Heart right ventricle (tissue), 16 donors: ENCODE measurements at places on chromosomes 6 and 20. TPM values are rescaled to one million over a fixed set of nuclear protein-coding genes. Genes with fewer than 3 reads are reported as not detected.

KCNK15 gene
- polyA plus RNA-seq = 0.54 TPM

MRAP2 gene
- 0.15 TPM for polyA plus RNA-seq

ERVFRD-1 gene
- polyA plus RNA-seq = 0.07 TPM

EPB41L2 gene
- polyA plus RNA-seq = 54.8 TPM

ADGRF4 gene
- polyA plus RNA-seq = not detected

TFAP2C gene
- 0.07 TPM for polyA plus RNA-seq

OR2J3 gene
- not detected for polyA plus RNA-seq

COL21A1 gene
- 46.7 TPM for polyA plus RNA-seq

APOM gene
- polyA plus RNA-seq = 7.4 TPM

MYL9 gene
- polyA plus RNA-seq = 755 TPM

BTNL2 gene
- polyA plus RNA-seq = not detected

TIAM2 gene
- polyA plus RNA-seq = 4.3 TPM

SNRNP48 gene
- polyA plus RNA-seq = 16.2 TPM

GRCh38 chr6:54856129-54856528 is 9.6 kb downstream of the FAM83B start:
- no peak for DNase-seq

- no peak for DNase-seq
These were observed 861 bp upstream of the NHSL1 start for GRCh38 chr6:138500045-138500665.

GRCh38 chr6:53290537-53291510 is 57.9 kb downstream of the ELOVL5 start:
- DNase-seq = no peak

GRCh38 chr6:56374841-56375369 is 127.5 kb upstream of the COL21A1 start:
- peak; percentile 59 for DNase-seq

DNA sequence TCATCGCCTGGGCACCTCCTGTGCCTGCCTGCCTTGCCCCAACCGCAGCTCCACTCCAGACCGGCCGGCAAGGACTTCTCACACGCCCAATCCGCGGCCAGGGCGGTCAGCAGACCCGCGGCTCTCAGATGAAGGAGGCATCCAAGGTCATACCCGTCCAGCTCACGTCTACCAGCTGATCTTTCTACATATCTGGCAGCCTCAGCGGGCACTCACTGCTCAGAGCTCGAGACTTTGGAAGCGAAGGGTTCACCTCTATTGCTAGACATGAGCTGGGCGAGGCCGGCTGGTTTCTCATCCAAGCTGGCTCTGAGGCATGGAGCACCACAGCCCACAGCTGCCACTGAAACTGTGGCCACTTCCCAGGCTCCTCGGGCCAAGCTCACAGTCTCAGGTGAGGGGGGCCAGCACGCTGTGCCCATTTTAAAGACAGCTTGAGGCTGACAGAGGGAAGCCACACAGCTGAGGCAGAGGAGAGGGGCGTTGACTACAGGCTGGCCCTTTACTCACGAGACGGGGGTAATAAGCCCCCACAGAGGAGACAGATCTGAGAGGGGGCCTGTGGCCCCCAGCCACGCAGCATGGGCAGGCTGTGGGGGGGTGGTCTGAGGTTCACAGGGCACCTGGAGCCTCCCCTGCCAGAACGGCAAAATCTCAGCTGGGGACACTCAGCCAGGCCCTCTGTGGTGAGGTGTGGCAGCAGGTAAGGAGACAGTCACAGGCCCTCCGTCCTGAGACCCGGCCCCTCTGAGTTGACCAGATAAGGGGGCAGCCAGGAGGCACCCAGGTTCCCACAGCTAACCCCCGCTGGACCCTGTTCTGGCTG is 2.0 kb downstream of the LAMA5 start:
- peak; percentile 71 for DNase-seq

DNA sequence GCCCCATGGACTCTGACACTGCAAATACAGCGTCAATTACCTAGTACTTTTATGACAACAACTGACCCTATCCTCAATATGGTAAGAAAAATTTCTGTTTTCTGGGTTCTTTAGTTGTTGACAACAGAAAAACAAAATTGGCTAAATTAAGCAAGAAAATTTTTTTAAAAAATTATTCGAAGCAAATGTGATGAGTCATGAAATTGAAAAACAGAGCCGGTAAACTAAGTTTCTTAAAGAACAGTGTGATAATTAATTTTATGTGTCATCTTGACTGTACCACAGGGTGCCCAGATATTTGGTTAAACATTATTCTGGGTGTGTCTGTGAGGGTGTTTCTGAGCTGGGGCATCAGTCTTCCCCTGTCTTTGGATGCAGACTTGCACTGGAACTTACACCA is 107.6 kb upstream of the OPRM1 start:
- no peak for DNase-seq

DNA sequence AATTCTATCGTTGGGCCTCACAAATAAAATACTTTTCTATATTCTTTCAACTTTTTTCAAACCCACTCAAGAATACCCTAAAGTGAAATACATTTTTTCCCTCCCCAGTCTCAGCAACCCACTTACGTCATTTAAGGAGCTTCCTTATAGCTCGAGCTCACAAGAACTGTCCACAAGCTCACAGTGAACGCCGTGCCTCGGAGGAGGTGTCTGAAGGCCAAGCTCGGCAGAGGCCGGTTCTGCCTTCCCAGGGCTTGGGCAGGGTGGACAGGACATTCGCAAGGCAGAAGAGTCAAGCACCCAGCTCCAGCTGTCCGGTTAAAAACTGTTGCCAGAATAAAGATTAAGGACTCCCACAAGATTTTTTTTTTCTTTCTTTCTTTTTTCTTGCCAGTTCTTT is 802.3 kb downstream of the QKI start:
- peak; percentile 21 for DNase-seq

GRCh38 chr6:5846889-5847288 is 159.8 kb downstream of the NRN1 start:
- DNase-seq = no peak

GRCh38 chr20:58892932-58893224 is 40.4 kb downstream of the GNAS start:
- DNase-seq = no peak

- no peak for DNase-seq
These were observed 64.9 kb upstream of the AFDN start for GRCh38 chr6:167761794-167762258.

DNA sequence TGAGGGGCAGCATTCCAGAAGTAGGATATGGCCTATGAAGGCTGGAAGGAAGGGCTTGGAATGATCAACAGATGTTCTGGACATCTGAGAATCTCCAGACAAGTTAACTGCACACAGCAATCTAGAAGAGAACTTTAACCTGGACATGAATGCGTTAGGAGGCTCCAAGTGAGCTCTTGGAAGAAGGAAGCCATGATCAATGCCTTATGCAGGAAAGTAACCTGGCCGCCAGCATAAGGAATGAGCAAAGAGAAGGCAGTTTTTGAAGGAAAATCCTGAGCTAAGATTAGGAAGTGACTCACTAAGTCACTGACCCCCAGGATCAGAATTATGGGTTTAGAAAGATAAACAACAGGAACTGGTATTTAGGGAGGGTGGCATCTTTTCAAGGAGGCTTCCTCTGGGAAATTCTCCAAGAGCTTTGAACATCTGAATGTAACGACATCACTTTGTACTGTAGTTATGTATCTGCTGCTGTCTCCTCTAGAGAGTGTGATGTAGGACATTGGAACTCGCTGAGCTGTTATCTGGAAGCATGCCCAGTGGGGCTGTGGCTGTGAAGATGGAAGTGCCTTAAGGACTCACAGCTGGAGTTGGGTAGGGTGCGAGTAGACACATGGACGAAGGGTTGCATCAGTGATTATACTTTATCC is 236.8 kb downstream of the PACRG start:
- DNase-seq = peak; percentile 51

DNA sequence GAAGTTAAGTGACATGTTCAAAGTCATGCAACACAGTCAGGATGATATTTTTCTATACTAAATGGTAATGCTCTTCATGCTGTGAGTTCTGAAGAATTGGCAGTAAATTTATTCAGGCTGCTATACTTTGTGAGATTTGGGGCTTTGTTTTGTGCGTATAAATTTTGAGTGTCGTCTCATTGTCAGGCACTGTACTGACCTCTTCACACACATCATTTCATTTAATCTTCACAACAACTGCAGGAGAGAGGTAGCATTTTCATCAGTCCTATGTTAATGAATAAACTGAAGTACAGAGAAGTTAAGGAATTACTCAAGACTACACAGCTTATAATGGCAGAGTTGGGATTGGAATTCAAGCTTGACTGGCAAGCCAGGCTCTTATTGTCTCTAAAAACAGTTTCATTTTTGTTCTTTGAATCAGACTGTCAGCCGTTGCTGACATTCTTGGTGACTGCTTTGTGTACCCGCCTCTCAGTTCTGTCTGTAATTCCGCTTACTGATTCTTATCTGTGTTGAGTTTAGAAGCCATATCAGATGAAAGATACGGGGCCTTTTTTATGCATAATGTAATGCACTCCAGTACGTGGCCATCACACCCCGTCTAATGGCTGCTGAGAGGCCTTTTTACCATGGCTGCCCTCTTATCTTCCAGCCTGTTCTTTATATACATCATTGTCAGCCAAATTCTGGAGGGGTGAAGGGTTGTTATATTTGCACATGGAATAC is 274.9 kb downstream of the UTRN start:
- no peak for DNase-seq

- no peak for DNase-seq
These were observed 56.6 kb downstream of the SH3BGRL2 start for GRCh38 chr6:79687759-79688158.

GRCh38 chr6:15622045-15622740 is 40.6 kb downstream of the DTNBP1 start:
- DNase-seq = no peak

DNA sequence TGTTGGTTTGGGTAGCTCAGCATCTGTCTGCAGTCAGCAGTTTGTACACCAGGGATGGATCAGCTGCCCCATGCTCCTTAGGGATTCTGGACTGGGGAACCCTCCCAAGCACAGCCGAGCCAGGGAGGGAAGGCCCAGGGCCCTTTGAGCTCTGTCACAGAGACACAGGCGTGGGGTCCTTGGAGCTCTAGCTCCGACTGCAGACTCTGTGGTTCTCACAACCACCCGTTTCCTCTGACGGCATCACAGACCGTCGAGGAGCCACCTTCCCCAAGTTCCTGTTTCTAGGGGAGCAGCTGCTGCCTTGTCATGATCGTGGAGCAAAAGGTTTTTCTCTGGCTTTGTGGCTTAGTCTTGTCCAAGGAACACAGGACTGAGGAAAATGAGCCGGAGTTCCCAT is at the start of gene SLA2:
Gene SLA2, minus strand, starts transcription at position 199 of the 400 bp plus-strand sequence. CDS start 4,861 bp downstream, outside the sequence.
- DNase-seq = no peak

GRCh38 chr20:8331740-8332412 is 199.8 kb downstream of the PLCB1 start:
- DNase-seq = no peak

DNA sequence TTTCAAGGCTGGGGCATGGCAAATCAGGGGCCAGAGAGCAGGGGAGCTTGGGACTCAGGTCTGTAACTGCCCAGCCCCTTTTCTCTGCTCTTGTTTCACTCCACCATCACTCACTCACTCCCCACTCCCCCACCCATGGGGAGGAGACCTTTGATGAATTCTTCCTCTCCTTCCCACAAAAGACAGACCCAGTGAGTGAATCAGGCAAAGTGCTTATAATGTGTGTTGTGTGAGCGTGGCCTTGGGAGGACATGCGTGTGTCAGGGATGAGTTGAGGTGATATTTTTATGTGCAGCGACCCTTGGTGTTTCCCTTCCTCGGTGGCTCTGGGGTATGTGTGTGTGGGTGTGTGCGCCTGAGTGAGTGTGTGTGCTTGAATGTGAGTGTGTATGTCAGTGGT is 1.0 kb upstream of the CUL9 start:
- DNase-seq = no peak

DNA sequence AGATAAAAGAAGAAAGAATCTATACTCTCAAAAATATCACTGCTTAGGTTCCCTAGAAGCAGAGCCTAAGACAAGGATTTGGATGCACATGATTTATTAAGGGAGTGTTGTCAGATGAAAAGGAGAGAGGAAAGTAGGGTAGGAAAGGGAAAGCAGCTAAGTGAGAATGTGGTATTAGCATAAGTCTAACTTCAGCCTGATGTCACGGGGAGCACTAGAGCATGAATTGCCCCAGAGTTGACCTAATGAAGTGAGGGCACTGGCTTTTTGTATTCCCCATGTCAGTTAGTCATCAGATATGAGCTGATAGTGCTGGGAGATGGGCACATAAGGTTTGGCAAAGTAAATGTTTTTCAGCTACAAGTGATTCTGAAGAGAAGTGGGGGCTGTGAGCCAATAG is 129.0 kb upstream of the THEMIS start:
- no peak for DNase-seq

DNA sequence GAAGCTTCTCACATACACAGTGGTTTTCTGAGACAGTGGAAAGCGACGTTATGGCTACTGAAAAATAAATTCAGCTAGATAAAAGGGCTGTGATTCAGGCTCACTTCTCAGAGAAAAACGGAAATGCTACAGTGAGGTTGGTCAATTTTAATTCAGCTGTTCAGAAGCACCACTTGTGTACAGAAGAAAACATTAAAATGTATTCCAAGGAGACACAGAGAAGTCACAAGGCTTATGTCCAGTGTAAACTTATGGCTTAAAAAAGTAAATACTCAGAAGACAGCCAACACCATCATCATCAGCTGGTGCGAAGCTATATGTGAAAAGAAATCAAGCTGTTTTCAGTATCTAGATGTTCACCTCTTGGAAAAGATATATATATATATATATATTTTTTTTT is 68.6 kb downstream of the ABHD12 start:
- no peak for DNase-seq

- DNase-seq = no peak
These were observed 127.0 kb downstream of the MAFB start for GRCh38 chr20:40562031-40562430.

DNA sequence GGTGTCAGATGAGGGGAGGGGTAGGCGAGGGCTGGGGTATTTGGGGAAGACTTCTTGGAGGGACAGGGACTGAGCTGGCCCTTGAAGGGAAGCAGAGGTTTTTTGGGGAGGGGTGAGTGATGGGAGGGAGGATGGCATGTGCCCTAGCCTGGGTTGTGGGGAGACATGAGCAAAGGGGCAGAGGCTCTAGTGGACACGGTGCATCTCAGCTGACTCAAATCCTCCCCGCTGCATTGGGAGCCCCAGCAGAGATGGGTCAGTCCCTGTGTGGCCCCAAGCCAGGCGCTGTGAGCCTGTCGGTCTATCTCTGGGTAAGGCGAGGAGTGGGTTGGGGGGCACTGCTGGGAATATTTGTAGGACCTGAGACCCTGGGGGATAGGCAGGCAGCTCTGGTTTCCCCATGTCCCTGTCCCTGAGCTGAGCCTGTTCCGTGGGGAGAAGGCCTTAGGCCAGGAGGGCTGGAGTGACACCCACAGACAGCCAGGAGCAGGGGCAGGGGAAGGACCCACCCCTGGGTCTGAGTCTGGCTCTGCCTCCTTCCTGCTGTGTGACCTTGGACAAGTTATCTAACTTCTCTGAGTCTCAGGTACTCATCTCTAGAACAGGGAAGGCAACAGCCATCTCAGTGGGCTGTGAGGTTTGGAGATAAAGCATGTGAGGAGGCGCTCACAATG is 36.0 kb downstream of the SPDEF start:
- no peak for DNase-seq

GRCh38 chr6:29792123-29793035 is 35.2 kb upstream of the HLA-G start:
- peak; percentile 70 for DNase-seq

DNA sequence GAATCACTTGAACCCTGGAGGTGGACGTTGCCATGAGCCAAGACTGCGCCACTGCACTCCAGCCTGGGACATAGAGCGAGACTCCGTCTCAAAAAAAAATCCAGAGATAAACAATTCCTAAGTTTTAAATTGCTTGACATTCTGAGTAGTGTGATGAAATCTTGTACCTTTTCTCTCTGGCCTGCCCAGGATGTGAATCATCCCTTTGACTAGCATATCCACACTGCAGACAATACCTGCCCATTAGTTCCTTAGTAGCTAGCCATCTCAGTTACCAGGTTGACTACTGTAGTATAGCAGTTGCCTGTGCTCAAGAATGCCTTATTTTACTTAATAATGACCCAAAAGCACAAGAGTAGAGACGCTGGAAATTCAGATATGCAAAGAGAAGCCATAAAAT is 2.8 kb downstream of the ZFP57 start:
- no peak for DNase-seq
